ENCODE measurements at places on chromosomes 5 and 9. TPM values are rescaled to one million over a fixed set of nuclear protein-coding genes. Genes with fewer than 3 reads are reported as not detected.

GRCh38 chr9:131635285-131635684 is 90.0 kb downstream of the PRRT1B start:
- peak; percentile 58 for DNase-seq

DNA sequence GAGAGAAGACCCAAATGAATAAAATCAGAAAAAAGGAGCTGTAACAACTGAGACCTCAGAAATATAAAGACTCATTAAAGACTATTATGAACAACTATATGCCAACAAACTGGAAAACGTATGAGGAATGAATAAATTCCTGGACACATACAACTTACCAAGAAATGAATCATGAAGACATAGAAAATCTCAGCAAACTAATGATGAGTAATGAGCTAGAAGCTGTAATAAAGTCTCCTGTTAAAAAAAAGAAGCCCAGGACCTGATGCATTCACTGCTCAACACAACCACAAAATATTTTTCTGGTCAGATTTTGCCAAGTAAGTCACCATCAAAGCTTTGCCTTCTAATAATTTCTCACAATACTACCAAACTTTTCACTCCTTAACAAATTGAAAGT is 666.7 kb downstream of the LRRC70 start:
- no peak for DNase-seq

DNA sequence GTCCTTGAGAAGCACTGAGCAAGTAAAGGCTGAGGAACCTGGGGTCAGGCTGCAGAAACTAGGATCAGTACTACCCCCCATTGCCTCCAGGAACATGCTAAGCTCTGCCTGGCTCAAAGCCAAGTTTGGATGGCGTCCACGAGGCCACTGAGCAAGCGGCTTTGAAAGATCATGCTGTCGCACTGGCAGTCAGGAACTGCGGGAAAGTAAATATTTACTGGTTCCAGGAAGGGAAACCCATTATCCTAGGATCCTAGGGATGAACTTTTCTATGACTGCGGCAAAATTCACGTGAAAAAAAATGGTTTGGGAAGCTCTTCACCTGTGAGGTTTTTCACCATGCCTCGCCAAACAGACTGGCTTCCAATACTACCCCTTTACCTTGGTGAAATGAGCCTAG is 75.3 kb upstream of the PJA2 start:
- DNase-seq, result no peak

DNA sequence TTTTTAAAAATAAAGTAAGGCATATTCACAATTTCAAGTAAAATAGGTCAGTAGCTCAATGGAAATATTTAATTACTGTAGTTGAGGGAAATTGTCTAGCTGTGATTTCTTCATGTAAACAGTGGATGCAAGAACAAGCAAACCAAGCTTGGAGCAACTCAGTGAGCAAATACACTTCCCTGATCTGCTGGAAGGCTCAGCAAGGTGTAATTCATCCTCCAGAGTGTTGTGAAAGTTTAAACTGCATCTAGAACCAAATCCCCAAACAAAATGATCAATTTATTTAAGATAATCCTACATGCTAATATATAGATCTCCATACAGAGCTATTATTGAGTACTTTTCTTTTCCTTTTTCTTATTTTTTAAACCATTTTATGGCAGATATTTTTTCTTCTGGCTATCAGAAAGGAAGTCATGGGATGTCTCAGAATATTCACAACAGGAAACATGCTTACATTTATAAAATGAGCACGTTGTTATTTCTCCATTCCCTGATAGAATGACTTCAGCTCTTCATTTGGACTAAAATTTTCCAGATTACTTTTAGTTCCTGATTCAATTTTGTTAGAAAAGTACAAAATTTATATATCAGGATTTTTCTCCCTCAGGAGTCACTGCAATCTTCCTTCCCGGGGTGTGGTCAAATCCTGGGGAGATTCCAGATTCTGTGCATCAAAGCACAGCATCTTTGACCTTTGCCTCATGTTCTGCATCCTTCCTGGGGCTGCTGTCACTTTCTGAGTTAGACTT is 219.2 kb upstream of the ELL2 start:
- no peak for DNase-seq

DNA sequence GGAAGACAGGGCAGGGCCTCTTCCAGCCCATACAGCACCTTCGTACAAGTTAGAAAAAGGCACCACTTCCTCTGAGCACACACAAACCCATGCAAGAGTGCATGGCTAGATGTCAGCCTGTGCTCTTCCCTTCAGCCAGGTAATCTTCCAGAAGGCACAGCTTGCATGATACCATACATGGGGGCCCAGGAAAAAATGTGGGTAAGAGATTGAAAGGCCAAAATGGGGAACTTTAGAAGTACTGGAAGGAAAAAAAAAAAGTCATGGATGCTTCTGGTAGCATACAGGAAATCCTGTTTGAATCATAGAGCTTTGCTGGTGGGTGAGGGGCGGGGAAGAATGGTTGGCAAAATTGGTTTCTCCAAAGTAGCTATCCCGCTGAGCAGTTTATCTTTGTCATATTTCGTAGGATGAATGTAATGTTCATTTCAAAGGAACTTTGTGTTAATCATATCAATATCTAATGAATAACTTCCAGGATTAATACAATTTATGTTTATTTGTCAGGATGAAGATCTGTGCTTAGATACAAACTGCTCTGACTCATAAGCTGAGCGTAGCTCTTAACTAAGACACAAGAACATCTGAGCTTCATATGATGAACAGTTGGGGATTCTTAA is 78.2 kb upstream of the MAP3K1 start:
- no peak for DNase-seq

- DNase-seq, result no peak
These were observed 118.8 kb upstream of the RPS23 start for GRCh38 chr5:82396871-82397514.

DNA sequence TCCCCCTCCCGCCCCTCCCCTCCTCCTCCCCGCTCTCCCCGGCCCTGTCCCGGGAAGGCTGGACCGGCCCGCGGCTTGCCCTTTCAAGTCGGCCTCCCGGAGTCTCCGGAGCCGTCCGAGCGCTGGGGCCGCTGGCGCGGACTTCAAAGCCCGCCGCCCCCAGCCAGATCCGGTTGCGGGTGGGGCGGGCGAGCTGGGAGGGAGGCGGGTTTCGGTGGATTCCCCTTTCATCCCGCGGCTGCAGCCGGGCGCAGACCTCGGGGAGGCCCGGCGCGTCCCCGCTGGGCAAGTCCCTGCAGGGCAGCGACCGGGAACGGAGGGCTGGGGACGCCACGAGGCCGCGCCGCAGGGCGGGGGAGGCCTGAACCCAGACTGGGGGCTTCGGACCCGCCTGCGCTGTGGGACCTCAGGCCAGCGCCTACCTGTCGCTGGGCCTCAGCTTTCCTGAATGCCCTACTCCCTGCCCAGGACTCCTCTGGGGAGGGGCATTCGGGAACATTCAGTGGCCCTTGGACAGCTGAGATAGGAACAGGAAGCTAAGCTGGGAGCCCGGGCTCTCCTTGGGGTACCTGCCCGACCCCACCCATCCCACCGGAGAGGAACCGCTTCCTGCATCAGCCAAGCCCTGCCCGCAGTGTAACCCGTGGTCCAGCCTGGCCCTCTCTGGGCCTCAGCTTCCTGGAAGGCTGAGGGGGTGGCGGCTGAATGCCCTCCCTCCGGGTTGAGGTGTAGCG is 23.4 kb downstream of the C9orf50 start:
- DNase-seq, result no peak

DNA sequence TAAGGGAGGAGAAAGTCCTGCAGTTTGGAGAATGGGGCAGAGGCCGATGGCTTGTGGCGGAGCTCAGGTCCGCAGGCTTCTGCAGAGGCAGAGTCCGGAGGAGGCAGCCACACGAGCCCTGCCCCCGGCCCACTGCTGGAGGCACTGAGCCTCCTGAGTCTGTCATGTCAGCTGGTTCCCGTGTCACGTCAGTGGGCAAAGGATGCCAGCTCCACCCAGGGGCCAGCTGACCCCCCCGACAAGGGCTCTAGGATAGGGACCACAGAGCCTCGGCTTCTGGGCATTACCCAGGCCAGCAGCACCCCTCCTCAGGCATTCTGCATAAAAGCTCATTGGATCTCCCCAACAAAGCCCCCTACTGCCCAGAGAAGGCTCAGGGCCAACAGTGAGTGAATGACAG is 8.5 kb downstream of the SH3PXD2B start:
- no peak for DNase-seq

DNA sequence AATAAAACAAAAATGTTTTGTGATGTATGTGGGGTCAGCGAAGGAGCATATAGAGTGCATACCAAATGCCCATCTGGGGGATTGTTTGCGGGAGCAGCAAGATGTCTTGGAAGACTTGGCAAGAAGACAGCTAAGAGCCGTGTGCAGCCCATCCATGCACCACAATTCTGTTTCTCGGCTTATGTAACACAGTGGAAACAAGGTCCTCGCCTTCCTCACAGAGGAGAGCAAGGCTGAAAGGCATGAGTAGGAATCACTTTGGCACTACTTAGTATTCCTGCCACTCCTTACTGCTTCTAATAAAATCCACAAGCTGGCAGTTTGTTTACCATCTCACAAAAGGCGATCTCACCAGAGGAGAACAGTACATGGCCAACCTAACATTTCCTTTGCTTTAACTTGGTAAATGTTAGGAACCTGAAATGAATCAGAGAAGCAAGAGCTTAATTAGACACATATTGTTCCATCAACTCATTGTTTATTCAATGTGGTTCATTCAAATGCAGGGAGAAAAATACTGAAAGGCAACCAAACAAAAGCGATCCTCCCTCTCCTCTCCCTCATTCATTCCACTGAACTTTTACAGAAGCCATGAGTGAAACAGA is 648.1 kb downstream of the ACTL7B start:
- DNase-seq, result no peak

DNA sequence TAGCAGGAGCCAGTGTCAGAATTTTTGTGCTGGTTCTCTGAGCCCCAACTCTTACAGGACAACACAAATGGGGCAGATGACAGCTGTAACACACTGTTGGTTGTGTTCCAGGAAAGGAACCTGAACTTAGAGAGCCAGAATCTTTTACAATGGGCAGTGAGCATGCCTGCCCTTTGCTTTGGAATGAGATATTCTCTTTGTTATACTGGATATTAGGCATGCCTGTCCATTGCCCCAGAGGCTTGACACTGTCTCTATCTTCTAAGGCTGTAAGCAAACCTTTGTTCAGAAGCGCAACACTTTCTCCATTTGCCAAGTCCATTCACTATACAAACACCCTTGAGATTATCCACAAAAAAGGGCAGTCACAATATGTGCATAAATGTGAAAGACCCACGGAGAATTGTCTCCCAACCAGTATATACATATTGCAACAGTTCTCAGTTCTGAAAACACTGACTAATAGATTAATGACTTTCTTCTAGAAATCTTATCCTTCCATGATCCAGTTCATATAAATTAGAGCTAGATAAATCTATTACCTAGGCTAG is 26.3 kb upstream of the CEP120 start:
- DNase-seq, result no peak

GRCh38 chr5:15384176-15384575 is 115.8 kb upstream of the FBXL7 start:
- no peak for DNase-seq

- no peak for DNase-seq
These were observed 155.7 kb upstream of the RIOK2 start for GRCh38 chr5:97338729-97339128.

DNA sequence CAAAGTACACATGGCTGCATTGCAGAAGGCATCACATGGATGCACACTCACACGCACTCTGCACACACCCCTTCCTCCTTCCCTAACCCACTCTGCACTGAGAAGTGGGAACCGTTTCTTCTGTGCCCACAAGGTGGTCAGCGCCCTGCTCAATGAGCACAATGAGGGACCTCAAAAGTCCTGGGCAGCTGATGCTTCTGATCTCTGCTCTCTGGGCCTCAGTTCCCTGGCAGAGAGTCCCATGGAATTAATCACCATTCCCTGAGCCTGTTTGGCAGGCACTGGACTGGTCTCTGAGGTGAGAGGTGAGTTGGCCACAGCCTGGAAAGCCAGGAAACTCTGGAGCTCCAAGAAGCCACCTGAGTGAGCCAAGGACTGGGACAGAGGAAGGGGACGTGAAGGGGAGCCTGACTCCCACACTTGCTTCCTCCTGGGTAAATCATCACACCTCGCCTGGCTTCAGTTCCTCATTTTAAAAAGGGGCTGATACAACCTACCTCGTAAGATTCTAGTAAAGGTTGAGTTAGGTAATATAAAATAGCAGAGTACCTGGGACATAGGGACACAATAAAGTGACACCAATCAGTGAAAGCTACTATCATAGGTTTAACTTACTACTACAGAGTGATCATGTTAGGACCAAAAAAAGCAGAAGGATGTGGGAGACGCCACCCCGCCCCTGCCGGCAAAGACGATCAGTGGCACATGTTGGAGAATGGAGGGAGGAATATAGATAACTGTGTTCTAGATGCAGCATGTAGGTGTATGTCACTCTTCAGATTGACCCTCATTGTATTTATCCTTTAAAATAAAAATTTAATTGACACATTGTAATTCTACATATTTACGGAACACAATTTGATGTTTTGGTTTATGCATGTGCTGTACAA is 21.1 kb upstream of the IGFBPL1 start:
- no peak for DNase-seq

The KIAA1958 gene
- total RNA-seq, result 5.6 TPM

DNA sequence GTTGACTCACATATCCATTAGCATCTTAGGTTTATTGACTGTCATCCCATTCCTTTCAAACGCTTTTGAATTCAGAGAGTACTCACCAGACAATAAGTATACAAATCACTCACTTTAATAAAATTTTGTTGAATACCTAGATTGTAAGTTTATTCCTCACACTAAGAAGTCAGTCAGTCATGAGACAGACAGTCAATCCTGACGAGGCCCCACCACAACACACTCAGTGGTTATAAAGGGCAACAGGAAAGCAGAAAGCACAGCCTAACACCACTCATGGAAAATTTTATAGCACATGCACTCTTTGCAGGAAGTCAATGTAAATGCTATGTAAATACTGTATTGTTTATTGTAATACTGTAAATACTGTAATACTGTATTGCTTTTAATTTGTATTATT is 176.3 kb upstream of the PTGER4 start:
- DNase-seq, result no peak

GRCh38 chr9:125959951-125960619 is 212.9 kb downstream of the PBX3 start:
- DNase-seq, result no peak

DNA sequence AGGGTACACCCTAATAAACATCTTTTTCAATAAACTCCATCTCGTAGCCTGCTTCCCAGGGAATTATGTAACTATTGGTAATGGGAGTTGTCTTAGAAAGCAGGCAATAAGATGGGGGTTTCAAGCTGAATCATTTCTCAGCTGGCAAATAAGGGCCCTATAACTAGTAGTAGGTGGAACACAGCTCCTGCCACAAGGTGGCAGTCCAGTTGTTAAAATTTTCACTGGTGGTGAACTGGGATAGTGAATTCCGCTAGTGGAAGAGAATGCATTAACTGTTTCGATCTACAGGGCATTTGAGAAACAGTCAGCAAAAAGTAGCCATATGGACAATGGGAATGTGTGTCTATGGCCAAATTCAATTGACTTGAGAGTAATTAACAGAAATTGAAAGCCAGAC is 27.7 kb downstream of the PCDHB15 start:
- DNase-seq, result no peak
